ENCODE measurements at places on chromosomes 2 and 18.

DNA sequence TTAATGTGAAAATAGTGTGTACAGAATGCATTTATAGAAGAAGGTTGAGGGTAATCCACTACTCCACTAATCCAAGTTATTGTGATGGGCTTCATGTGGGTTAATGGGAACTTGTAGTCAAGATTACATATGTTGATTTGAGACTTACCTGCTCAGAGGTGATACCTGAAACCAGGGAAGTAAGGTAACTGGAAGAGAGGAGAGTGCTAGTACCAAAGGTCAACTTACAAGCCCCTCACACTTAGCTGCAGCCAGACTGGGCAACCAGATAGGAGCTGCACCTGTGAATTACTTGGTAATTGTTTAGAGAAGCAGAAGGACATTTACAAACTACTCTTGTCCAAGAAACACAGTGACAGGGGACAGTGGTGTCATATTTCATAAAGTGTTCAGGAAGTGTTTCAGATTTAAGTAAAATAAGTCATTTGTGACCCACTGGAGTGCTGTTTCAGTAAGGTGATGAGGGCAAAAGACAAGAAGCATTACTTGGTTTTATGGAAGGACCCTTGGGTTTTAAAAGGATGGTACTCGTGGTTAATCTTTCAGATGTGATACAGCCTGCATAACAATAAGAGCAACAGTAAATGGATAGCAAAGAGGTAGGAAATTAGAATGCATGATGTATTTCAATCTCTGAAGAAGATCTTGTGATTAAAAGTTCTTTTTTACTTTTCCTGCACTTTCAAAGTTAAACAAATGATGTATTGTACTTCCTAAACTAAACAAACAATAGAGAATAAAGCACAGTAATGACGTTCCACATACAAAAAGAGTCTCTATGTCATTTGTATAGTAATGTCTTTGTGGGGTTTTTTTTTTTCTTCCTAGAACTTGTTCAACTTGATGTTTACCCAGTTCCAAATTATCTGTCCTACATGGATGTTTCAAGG, 189.3 kb downstream of the PHLPP1 start:
- no peak for DNase-seq

- no peak for DNase-seq
These were observed 29.6 kb upstream of the IL1R1 start for GRCh38 chr2:102112692-102113665.

DNA sequence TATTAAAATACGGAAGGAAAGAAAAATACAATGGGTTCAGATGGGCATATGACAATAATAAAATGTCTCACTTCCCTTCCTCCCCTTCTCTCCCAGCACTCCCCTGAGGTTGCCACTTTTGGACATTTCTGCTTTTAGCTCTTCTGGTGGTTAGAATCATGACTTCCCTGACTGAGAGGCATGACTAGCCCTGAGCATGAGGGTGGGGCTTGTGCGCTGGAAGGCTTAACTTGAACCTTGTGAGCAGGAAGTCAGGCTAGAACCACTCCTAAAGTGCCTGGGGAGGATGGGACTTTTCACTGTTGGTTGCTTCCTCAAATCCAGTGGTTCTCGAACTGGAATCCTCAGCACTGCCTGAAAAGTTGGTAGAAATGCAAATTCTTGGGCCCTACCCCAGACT, 19.7 kb upstream of the ARHGAP25 start:
- DNase-seq: peak; percentile 80

- no peak for DNase-seq
These were observed 75.5 kb upstream of the STON1 start for GRCh38 chr2:48454504-48454903.

DNA sequence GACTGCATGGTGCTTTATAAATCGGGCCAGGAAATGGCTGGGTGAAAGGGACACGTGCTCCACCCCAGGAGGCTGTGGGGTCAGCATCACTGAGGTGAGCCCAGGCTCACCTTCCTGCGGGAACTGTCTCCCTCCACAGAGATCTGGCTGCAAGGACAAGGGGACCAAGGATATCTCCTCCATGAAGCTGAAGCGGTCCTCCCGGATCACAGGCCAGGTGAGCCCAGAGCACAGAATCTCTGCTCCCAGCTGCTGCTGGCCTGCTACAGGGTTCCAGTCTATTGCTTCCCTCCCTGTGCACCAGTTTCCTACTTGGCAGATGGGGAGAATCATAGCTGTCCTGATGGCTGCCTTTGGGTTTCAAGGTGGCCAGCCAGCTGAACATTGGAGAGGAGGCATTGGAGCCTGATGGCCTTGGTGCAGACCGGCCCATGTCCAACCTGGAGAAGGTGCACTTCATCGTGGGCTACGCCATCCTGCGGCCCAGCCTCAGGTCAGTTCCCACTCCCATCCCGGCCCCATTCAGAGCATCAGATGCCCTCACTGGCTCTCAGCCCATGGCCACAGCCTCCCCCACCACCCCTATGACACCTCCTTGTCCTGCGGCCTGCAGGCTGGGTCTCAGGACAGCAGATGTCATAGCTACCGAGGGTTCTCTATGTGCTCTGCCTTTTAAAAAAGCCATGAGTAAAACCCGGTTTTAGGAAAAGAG, 33.7 kb upstream of the GPR17 start:
- no peak for DNase-seq
